Neuronal stem cell (in vitro differentiated cells): ENCODE measurements at places on chromosomes 6 and 20.

- H3K4me1 ChIP-seq: no peaks in the 10 kb centered on the region
- no peaks in the 10 kb centered on the region for H3K27me3 ChIP-seq
- no peak overlapping the region for H3K27ac ChIP-seq
- no peak overlapping the region for H3K4me3 ChIP-seq
- no peak for DNase-seq
Observed at GRCh38 chr20:43825051-43825402, 89.6 kb upstream of the TOX2 start.

DNA sequence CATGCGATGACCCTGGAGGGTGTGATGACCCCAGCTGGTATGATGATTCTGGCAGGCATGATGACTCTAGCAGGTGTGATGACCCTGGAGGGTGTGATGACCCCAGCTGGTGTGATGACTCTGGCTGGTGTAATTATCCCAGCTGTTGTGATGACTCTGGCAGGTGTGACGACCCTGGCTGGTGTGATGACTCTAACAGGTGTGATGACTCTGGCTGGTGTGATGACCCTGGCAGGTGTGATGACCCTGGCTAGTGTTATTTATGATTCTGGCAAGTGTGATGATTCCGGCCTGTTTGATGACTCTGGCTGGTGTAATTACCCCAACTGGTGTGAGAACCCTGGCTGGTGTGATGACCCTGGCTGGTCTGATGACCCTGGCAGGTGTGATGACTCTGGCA is 427.2 kb downstream of the QKI start:
- H3K27me3 ChIP-seq: no peaks in the 10 kb centered on the region
- H3K36me3 ChIP-seq: no peaks in the 10 kb centered on the region
- no peak overlapping the region for H3K27ac ChIP-seq
- DNase-seq: no peak

DNA sequence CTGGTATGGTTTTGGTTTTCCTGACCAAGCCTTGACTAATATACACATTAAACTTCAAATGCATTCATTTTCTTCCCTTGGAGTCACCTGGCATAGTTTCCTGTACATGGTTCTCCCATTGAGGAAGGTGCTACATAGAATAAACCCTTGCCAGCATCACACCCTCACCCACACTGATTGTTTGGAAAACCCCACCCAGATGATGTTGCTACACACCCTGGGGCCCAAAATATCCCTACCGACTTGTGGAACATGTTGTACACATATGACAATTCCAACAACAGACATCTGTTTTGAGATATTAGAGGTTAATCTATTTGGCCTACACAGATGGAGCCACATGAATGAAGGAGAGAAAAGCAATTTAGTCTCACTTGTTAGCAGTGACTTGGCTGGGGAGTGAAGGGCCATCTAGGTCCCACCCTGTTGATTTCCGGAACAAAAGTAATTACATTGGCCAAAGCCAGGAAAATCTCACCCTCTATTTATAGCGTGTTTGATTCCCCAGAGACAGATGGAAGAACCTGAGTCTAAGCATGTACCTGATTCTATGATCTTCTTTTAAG is 606.0 kb upstream of the BTBD3 start:
- no peak overlapping the region for H3K27ac ChIP-seq
- no peaks in the 10 kb centered on the region for H3K4me1 ChIP-seq
- no peak for DNase-seq
- no peaks in the 10 kb centered on the region for H3K27me3 ChIP-seq
- no peaks in the 10 kb centered on the region for H3K36me3 ChIP-seq
- H3K4me3 ChIP-seq: no peak overlapping the region

DNA sequence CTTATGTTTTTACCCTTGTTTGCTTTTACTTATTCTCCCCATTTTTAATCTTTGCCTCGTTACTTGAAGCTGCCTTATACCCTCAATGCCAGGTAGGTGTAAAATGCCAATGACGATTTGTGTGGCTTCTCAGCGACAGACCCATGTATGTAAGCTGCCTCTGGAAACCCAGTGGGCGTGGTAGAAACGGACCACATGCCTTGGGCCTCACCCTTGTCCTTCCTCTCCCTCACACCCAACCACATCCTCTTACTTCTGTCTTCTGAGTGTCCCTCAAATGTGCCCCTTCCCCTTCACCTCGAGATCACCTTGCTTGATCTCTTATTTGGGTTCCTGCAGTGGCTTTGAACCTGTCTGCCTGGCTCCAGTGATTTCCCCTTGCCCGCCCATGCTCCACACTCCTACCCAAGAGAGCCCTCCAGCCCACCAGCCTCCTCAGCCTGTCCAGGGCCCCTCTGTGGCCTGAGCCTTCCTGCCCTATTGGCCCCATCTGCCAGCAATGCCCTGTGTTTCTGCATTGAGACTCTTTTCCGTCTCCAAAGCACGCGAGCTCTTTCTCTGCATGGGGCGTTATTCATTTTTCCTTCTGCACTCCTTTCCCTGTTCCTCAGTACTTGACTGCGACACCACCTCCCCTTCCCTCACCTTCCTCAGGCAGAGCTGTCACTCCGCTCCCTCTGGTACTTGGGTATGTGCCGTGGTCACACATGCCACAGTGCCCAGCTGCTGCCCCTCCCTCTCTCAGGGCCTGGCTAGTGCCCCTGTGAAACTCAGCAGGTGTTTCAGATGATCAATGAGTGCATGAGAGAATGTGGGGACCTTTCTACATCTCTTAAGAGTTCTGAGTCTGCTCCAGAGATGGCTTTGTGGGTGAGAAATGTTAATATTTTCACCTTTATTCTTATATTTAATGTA is 115.4 kb downstream of the SLX4IP start:
- H3K4me1 ChIP-seq: peaks cover 20% of the 10 kb centered on the region
- no peaks in the 10 kb centered on the region for H3K36me3 ChIP-seq
- no peak overlapping the region for H3K4me3 ChIP-seq
- H3K27me3 ChIP-seq: no peaks in the 10 kb centered on the region

- no peak overlapping the region for H3K27ac ChIP-seq
- H3K4me1 ChIP-seq: no peaks in the 10 kb centered on the region
Observed at GRCh38 chr20:47921408-47921807, 136.1 kb upstream of the SULF2 start.

- DNase-seq: no peak
- no peak overlapping the region for H3K4me3 ChIP-seq
- H3K4me1 ChIP-seq: no peaks in the 10 kb centered on the region
- no peaks in the 10 kb centered on the region for H3K27me3 ChIP-seq
- no peaks in the 10 kb centered on the region for H3K36me3 ChIP-seq
- H3K27ac ChIP-seq: no peak overlapping the region
Observed at GRCh38 chr6:153790048-153790447, 249.0 kb upstream of the OPRM1 start.
